ENCODE measurements at places on chromosomes 3 and 15.

DNA sequence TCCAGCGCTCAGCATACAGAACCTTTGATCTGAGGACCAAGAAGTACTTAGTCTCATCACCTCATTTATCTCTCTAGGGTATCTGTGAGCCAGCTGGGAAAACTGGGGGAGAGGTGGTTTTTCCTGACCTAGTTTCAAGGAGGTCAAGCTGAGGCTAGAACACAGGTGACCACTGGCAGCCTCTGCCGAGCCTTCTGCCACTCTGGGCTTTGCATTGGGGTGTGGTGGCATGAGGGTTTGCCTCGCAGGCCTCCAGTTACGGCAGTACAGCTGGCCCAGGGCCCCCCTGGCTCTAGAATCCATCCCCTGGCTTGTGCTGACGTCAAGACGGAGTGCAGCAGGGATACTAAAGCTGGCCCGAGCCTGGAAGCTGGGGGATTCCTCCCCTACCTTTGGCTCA, 34.7 kb upstream of the CDCP1 start:
- DNase-seq, result no peak

DNA sequence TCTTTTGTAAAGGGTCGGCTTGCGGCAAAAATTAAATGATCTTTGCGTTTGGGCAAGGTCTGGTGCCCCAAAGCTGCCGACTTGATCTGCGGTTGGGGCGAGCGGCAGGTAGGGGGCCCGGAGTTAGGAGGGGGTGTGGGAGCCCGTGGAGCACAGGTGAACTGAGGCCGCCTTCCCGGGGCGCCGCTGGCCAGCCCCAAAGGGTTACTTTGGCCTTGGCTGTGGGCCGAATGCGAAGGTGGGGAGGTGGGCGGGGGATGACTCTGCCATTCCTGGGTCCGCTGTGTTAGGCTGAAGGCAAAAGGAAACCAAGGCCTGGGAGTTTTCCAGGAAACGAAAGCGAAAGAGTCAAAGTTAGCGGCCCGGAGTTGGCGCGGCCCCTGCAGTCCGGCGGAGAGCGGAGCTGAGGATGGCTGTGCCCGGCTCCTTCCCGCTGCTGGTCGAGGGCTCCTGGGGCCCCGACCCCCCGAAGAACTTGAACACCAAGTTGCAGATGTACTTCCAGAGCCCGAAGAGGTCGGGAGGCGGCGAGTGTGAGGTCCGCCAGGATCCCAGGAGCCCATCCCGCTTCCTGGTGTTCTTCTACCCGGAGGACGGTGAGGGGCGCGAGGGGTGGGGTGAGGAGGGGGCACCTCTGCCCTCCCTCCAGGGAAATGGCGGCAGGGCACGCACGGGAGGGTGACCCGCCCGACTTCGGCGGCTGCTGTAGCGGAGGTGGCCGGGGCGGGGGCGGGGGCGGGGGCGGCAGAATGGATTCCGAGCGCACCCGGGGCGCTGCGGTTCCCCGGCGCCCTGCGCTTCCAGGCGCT, at the start of gene PARP14:
Gene PARP14, plus strand, starts transcription at position 365 of the 809 bp plus-strand sequence. Its CDS starts 45 bp downstream, at position 410.
- no peak for DNase-seq

DNA sequence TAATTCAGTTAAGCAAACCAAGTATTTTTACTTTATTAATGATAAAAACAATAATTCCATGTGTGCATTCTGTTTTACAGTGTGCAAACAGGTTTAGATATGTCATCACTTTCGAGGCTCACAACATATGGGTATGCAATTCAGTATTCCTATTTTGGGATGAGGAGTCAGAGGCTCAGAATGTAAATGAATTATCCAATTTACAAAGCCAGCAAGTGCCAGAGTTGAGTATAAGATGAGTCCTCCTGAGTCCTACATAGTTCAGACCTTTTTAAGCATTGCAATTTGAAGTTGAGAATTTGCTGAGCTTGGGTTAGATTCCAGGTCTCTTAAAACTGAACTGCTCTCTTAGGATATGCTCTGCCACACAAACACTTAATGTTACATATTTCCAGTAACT, 424.2 kb upstream of the ROBO2 start:
- no peak for DNase-seq

DNA sequence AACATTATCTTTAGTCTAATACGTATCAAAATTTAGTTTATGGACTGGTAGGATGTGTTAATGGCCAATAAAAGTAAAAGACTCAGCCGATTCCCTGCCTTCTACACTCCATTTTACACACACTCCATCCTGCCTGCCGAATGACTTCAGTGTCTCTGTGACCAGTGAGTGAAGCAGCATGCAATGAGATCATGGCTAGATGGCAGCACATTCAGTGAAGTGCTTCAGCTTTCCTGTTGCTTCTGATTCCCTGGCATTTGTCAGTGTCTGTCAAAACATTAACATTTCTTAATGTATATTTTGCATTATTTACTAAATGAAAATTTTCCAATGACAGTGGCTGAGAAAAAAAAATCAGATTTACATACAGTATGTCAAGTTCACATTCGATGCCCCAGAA, 412.0 kb downstream of the FHIT start:
- no peak for DNase-seq

DNA sequence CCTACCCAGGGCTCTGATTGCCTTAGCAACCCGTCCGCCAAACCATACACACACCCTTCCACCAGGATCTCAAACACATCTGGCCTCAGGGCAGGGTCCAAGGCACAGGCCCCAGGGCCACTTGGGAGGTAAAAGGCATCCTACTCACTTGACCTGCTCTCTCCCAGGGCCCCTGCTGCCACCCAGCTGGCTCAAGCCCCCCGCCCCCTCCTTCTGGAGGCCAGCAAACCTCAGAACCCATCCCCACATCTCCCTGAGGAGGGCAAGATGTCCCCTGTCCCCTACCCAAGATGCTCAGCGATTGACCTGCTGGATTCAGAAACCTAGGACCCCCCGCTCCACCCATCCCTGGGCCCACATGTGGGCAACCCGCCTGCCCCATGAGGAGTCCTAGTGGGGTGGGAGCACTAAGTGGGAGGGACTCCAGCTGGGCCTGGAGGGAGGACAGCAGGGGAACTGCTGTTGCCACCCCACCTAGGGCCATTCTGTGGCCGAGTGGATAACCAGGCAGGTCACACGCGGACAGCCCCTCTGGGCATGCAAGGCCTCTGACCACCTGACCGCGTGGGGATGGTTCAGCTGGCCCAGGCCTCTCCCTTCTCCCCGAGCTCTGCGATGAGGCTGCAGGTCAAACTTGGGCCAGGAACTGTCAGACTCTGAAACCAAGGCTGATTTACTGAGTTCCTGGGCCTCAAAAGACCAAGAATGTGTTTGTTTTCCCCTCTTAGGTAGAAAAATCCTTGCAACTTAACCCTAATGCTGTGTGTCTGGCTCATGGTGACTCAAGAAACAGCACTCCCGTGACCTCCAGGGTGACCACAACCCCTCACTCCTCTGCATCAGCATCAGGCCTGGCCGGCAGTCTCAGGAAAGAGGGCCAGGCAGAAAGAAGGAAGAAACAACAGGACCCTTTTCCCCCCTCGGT, 4.2 kb downstream of the MFGE8 start:
- no peak for DNase-seq

GRCh38 chr3:72338942-72339669, 509.1 kb downstream of the SHQ1 start:
- DNase-seq, result peak; percentile 63

DNA sequence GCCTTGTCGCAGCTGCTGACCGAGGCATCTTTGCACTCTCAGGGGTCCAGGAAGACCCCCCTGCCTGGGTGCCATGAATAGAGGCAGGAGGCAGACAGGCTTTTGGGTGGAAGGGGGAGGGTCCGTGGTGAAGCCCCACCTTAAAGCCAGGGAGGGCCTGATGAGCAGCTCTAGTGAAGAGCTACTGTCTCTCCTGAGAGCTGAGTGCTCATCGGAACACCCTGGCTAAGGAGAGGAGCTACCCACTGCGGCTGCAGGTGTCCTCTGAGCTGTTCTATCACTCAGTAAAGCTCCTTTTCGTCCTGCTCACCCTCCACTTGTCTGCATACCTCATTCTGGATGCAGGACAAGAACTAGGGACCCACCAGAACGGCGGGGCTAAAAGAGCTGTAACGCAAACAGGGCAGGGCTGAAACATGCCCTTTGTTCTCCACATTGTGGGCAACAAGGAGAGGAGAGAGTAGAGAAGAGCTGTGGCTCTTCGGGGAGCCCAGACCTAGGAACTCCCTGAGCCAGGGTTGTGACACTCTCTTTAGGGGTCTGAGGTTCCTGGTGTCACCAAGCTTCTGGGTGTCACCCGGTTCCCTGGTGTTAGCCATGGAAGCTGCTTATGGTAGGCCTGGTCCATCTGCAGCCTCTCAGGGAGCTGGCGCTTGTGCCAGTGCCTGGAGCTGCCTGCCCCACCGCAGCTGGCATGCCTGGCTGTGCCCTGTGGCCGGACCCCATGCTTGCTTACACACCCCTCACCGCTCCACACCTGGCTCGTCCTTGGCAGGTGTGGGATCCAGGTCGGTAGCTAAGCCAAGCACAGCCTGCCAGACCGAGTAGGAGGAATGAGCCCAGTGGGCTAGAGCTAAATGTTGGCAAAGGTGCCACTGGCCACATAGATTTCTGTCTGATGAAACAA, 26.2 kb upstream of the TFG start:
- no peak for DNase-seq
